ENCODE measurements at places on chromosomes 3 and 15.

GRCh38 chr3:119403201-119403600 lies 60.2 kb downstream of the TMEM39A start:
- DNase-seq: no peak

DNA sequence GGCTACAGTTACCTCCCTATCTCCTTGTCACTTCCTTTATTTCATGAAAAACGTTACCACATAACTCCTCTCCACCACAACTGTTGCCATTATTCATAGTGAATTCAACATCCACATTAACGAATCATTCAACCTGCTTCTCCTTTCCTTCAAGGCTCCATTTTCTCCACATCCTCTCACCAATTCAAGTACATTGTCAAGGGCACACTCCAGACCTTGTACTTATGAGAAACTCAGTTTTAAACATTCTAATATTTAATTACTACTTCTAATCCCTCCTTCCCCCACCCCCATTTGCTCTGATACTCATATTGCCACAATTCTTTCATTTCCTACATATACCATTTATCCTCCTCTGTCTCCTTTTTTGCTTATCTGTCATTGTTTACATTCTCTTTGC lies 871.2 kb downstream of the TUSC7 start:
- DNase-seq: no peak

- DNase-seq: no peak
Observed at GRCh38 chr15:41494922-41495735, 1.5 kb downstream of the ITPKA start.

GRCh38 chr3:105662306-105662705 lies 206.5 kb downstream of the CBLB start:
- no peak for DNase-seq

DNA sequence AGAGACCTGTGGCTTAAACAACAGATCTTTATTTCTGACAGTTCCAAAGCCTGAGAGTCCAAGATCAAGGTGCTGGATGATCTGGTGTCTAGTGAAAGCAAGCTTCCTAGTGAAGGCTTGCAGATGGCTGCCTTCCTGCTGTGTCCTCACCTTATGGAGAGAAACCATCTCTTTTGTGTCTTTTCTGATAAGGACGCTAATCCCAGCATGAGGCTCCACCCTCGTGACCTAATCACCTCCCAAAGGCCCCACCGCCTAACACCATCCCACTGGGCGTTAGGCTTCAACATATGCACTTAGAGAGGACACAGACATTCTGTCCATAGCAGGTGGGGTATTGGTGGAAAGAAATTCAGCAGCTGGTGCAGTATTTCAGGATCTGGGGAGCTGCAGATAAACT lies 19.8 kb upstream of the LYSMD4 start:
- DNase-seq: no peak

DNA sequence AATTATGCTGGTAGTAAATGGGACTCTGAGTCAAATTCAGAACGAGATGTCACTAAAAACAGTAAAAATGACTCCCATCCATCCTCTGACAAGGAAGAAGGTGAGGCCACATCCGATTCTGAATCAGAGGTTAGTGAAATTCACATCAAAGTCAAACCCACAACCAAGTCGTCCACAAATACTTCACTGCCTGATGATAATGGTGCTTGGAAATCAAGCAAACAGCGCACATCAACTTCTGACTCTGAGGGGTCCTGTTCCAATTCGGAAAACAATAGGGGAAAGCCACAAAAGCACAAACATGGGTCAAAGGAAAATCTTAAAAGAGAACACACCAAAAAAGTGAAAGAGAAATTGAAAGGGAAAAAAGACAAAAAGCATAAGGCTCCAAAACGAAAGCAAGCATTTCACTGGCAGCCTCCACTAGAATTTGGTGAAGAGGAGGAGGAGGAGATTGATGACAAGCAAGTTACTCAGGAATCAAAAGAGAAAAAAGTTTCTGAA lies 15.1 kb upstream of the ZBTB47 start:
- DNase-seq: no peak

DNA sequence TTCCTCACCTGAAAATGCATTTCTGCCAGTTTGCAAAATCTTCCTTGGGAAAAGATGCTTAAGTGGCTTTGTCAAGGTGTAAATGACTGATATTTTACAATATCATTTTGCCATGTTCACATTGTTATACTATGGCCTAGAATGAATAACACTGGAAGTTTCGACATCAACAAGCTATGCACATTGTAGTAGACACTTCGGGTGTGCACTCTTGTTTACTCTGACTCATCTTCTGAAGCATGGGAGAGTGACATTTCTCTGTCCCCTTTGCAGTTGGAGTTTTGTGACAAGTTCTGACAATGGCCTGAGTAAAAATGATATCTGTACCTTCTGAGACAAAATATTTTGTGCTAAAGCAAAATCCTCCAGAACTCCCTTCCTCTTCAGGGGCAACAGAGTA lies 567.0 kb upstream of the RGMA start:
- no peak for DNase-seq

GRCh38 chr3:10283638-10284037 lies 9.1 kb downstream of the GHRL start:
- DNase-seq: no peak

Measured in islet precursor cell (in vitro differentiated cells).